Dermis microvascular lymphatic vessel endothelial cell (primary cell): ENCODE measurements at places on chromosomes 7 and 10. TPM values are rescaled to one million over a fixed set of nuclear protein-coding genes. Genes with fewer than 3 reads are reported as not detected.
A peak's percentile ranks its signal among the peaks of the same experiment; 100 is the strongest.

GRCh38 chr10:33416209-33416608 is 81.7 kb upstream of the NRP1 start:
- no peak for DNase-seq

GRCh38 chr7:22296916-22297315 is 60.0 kb downstream of the RAPGEF5 start:
- DNase-seq, result peak; percentile 47

PTF1A gene
- not detected in 2 replicates for total RNA-seq

PLEKHS1 gene
- total RNA-seq, result not detected in 2 replicates

GRCh38 chr10:128221117-128221516 is 94.9 kb upstream of the MKI67 start:
- DNase-seq, result no peak

GRCh38 chr10:61960396-61961120 is 59.1 kb downstream of the ARID5B start:
- no peak for DNase-seq

CALHM2 gene
- 16.0 and 16.2 TPM in 2 replicates for total RNA-seq

- no peak for DNase-seq
These were observed 40.5 kb downstream of the LYZL1 start for GRCh38 chr10:29329420-29329819.

DNA sequence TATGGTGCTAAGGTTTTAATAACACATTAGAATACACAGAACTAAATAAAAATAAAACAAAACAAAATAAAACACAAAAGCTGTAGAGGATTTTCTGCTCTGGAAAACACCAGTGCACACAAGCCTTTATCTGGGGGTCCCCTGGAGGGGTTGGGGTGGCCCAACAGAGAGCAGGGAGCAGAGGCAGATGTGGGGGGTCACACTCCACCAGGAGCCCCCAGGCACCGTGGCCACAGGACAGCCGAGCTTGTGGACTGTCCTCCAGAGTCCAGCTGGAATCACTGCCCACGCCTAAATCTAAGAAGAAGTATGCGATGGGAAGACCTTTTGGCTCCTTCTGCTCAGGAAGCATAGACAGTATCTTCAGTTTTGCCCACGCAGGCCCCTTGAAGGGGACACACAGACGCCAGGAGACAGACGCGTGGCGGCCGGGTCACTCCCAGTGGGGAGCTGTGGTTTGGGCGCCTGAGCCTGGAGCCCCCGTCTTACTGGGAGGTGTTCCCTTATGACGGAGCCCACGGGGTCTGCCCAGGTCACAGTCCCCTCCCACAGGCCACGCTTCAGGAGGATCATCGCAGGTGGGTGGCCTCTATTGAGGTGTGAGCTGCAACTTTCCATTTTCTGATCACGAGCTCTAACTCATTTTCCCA is 595.0 kb downstream of the PTPRN2 start:
- no peak for DNase-seq

INSYN2A gene
- total RNA-seq, result not detected in 2 replicates

DNA sequence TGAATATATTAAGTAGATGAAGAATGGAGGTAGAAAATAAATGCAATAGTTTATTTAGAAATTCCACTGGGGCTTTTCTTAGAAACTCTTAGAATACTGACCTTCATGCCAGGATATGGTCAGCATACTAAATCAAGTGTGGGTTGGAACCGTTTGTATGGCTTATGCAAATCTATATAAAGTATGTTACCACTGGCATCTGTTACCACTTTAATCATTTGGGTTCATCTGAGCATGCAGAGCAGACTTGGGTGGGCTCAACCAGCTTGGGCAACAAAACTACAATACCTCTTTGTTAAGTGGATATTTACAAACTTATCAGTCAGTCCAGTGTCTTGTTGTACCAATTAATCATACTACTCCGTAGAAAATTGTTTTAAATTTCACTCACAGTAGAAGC is 125.8 kb downstream of the CRPPA start:
- no peak for DNase-seq

- peak; percentile 58 for DNase-seq
These were observed 51.1 kb downstream of the JMJD1C start for GRCh38 chr10:63414481-63415260.

GRCh38 chr10:132615341-132616169 is 78.0 kb downstream of the INPP5A start:
- DNase-seq, result no peak

DNA sequence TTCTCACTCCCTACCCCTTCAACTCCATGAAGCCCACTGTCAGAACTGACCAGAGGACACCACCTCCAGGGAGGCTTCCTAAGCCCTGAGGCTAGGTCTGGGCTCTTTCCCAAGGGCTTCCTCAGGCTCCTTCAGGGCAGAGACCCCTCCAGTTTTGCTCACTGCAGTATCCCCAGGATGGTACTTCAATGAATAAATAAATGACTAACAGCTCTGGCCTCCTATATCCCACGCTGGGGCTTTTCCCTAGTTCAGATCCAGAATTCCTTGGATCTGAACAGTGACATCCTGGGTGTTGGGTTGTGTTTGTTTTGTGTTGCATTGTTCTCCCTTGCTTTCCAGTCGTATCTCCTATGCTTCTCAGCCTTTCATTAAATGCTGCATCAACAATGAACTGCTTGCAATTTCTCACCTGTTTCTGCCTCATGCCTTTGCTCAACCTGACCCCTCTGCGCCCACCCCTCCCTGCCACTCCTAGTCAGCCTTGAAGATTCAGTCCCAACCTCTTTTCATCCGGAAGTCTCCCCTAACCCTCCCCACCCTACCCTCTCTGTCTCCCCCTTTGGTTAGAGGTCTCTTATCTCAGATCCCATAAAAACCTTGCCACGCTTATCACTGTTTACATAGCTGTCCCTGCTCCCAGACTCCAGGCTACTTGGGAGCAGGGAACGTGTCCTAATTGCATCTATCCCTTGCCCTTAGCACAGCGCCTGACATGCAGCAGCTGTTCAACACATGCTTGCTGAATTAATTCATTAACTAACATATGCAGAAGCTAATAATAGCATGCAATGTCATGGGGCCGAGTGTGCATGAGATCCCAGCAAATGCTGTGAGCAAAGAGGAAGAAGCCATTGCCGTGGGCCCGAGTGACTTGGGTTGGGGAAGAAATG is 41.7 kb downstream of the PPP1R3C start:
- DNase-seq, result no peak

GRCh38 chr7:38428041-38428440 is 154.6 kb upstream of the TARP start:
- DNase-seq, result no peak

- no peak for DNase-seq
These were observed 80.6 kb upstream of the NAMPT start for GRCh38 chr7:106365252-106366005.

- no peak for DNase-seq
These were observed 33.1 kb downstream of the GPRIN2 start for GRCh38 chr10:46523119-46523961.

DNA sequence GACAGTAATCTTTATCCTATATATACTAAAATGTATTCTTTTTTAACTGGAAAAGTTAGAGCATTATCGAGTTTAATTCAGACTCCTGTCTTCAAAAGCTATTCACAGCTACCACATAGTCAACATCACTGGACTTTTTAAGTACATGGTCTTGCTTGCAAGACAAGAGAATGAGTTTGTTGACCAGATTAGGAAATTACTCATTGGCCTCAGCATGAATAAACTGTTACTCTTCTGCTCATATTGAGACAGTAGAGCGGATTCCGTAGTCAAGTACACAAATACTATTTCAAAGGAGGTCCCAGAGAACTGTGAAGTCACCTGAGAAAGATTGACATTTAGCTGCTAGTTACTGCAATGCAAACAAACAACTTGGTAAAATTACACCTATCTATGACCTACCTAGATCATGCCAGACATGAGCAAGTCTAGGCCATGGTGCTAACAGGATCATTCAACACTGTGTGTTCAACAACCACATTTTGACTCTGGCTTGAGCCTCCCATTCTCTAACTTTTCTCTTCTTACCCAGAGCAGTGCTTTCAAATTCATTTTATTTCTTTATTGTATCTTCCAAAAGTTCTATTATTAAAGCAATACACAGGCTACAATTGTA is 280.9 kb downstream of the NEBL start:
- no peak for DNase-seq

PPP1R17 gene
- not detected in 2 replicates for total RNA-seq

WASHC2A gene
- total RNA-seq, result 27.3 and 34.6 TPM in 2 replicates

- no peak for DNase-seq
These were observed 26.3 kb downstream of the GPR141 start for GRCh38 chr7:37709631-37710509.

GHRHR gene
- not detected in 2 replicates for total RNA-seq

DNA sequence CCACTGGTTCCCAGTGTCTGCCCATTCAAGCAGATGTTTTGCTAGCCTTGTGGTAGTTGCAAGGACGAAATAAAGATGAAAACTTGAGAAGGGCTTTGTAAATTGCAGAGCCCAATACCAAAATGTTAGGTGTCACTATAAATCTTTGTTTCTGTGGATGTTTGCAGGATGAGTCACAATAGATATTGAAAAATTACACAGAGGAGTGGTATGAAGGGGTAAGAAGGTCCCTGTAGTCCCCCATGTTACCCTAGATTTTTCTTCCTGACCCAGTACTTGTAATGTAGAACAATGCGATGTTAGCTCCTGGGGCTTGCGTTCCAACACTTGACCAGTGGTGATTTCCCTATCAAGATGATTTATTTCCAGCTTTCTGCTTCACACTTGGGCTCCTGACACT is 102.6 kb upstream of the LYZL1 start:
- no peak for DNase-seq

GRM3 gene
- total RNA-seq, result not detected in 2 replicates

DNA sequence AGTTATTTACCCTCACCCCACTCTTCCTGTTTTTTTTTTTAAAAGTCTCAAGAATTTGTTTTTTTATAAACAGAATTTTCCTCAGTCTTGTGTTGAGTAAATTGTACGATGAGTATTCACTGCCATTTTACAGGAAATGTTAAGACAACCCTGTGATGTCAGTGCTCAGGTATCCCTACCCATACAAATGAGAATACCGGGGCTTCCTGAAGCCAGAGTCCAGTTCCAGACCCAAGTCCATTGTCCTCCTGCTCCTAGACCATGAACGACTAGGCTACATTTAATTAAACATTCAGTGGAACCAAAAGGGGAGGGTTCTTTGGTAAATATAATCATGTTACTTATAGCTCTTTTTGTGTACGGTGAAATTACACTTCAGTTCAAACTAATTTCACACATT is 79.2 kb downstream of the GNAI1 start:
- no peak for DNase-seq

DNA sequence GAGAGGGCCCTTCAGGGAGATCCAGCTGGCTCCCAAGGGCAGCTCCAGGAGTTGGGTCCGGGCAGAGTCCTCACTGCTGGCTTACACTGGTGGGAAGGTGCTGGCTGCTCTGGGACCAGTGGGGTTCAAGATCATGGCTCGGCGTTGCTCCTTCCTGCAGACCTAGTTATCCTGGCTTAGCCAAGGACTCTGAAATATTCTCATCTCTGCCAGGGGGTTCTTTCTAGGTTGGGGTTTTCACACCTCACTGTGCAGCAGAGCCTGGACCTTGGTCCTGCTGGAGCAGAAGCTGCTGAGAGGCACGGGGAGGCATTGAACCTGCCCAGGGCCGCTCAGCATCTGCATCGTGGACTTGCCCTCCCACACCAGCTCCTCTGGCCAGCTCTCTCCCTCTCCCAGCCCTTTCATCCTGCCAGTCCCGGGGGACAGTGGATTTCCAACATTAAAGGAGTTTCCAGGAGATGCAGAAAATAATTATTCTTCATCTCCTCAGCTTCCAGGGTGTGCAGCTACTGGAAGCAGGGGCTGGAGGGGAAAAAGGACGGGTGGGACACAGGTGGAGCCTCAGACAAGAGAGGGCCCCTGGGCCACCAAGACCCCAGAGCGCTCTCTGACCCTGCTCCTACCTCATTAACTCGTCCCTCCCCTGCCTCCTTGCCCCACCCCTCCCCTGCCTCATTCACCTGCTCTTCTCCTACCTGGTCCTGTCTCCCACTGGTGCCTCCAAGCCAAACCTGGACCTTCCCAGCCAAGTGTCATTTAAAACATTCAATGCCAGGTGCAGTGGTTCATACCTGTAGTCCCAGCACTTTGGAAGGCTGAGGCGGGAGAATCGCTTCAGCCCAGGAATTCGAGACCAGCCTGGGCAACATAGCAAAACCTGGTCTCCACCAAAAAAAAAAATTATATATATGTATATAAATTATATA is 42.5 kb downstream of the JAKMIP3 start:
- no peak for DNase-seq

DNA sequence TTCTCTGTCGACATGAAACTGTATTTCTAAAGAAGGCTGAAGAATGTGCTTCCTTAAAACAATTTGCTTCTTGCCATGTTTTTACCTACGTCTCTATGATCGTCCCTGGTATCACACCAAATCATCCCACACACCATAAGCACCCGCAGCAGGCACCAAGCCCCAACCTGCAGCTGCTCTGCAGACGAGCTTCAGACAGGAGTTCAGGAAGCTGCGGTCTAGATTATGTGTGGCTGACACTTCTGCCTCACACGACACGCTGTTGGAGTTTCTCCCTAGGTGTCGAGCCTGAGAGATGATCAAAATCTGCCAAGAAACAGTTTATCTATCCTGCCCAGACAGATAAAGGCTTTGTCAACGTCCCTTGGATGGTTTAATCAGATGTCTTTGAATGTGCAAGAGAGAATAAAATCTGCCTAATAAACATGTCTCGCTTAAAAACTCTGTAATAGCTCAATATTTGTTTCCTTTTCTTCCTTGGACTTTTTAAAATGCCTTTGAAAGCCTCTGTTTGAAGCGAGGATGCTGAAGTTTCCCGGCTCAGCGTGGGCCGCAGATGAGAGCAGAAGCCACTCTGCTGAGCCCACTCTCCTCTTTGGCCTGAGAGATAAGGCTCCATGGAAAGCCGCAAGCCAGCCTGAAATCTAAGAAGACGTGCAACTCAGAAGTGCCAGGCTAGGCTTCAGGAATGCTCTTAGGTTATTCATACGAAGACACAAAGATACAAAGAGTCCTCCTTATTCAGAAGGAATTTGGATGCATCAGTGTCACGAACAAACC is 158.3 kb upstream of the PFKP start:
- no peak for DNase-seq

DNA sequence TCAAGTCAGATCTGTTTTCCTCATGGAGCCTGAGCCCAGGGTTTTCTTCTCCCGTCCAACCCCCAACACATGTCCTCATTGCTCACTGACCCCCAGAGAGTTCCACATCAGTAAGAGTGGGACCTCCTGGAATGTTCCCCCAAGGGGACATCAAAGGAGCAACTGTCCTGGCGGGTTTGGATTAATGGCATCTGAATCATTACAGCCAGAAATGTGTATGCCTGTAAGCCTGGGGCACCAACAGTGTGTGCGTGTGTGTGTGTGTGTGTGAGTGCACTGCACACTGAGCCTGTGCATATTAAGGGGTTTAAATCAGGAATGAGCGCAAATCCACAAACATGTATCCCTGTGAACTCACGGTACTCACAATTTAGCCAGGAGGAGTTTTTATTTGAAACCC is 222.3 kb downstream of the PLXNA4 start:
- no peak for DNase-seq

ELOVL3 gene
- total RNA-seq, result not detected in 2 replicates

GRCh38 chr7:103664577-103664976 is 218.6 kb upstream of the SLC26A5 start:
- peak; percentile 27 for DNase-seq

POM121C gene
- total RNA-seq, result 4.5 and 7.0 TPM in 2 replicates

SH2D4B gene
- under 0.01 and 0.13 TPM in 2 replicates for total RNA-seq

ANKRD2 gene
- 0.13 and 0.26 TPM in 2 replicates for total RNA-seq

GRCh38 chr7:73451780-73452398 is 18.3 kb downstream of the FZD9 start:
- peak; percentile 73 for DNase-seq

OPN1SW gene
- not detected in 2 replicates for total RNA-seq

- no peak for DNase-seq
These were observed 294.1 kb upstream of the CSTF2T start for GRCh38 chr10:51993475-51993874.

GRCh38 chr7:147804032-147804431 is 786.5 kb upstream of the C7orf33 start:
- DNase-seq, result no peak

NANOS1 gene
- 0.13 and 0.76 TPM in 2 replicates for total RNA-seq

NPC1L1 gene
- not detected in 2 replicates for total RNA-seq
